Sigmoid colon (tissue), 7 donors: ENCODE measurements at places on chromosomes 1 and 21. TPM values are rescaled to one million over a fixed set of nuclear protein-coding genes. Genes with fewer than 3 reads are reported as not detected.

HTR6 gene
- not detected for total RNA-seq

SELP gene
- total RNA-seq, result 1.8 TPM

PTGS2 gene
- total RNA-seq, result 29.3 TPM

DNA sequence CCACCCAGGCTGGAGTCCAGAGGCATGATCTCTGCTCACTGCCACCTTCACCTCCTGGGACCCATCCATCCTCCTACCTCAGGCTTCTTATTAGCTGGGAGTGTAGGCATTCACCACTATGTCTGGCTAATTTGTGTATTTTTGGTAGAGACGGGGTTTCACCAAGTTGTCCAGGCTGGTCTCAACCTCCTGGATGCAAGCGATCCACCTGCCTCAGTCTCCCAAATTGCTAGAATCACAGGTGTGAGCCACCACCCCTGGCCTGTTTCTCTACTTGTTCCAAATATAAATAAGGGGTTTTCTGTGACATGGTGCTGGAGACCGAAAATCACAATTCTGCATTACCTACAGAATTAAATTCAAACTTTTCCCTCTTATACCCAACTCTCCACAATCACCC lies 36.6 kb upstream of the HSD3B1 start:
- no peak for DNase-seq

- DNase-seq, result no peak
These were observed 60.6 kb downstream of the MYOM3 start for GRCh38 chr1:24051206-24051945.

DNA sequence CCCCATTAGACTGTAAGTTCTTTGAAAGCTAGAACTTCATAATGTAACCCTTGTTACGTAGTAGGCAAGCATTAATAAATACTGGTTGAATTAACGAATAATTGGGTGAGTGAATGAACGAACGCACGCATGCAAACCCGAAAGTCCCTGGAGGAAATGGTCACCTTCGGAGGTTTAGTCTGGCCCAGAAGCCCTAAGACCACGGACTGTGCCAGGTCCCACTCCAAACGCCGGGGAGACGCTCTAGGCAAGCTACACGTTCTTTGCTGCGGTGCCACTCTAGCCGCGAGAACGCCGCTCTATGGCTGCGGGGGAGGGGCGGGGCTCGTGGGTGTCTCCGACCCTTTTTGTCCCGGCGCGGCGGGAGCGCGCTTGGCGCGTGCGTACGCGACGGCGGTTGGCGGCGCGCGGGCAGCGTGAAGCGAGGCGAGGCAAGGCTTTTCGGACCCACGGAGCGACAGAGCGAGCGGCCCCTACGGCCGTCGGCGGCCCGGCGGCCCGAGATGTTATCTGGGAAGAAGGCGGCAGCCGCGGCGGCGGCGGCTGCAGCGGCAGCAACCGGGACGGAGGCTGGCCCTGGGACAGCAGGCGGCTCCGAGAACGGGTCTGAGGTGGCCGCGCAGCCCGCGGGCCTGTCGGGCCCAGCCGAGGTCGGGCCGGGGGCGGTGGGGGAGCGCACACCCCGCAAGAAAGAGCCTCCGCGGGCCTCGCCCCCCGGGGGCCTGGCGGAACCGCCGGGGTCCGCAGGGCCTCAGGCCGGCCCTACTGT lies at the start of gene KDM1A:
TSS of gene KDM1A (plus strand) at position 375 of the 769 bp plus-strand sequence. CDS start at position 504, 129 bp downstream.
- DNase-seq, result peak; percentile 98

GRCh38 chr1:110136911-110137310 lies 13.4 kb upstream of the SLC6A17 start:
- DNase-seq, result no peak

GRCh38 chr1:179105393-179105792 lies 23.5 kb downstream of the TOR3A start:
- no peak for DNase-seq

GRCh38 chr1:44714944-44715571 lies 15.9 kb downstream of the RNU5D-1 start:
- peak; percentile 74 for DNase-seq

DNA sequence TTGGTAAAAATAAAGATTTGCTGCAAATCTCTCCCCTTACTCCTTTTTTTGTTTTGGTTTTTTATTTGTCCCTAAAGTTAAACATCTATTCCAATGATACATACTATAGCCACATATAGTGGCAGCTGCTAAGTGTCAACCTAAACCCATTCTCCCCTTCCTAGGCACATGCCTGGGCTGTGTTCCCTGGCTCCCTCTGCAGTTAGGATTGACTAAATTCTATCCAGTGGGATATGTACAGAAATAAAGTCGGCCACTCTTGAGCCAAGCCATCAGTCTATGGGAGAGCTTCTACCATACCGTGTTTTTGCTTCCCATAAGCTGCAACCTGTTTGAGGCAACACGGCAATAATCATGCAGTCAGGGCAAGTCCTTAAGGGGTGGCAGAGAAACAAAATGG lies 23.6 kb downstream of the MCOLN3 start:
- no peak for DNase-seq
